ENCODE measurements at places on chromosomes 1 and 21. TPM values are rescaled to one million over a fixed set of nuclear protein-coding genes. Genes with fewer than 3 reads are reported as not detected.

KRTAP21-2 gene
- not detected for total RNA-seq

SLC44A5 gene
- not detected for total RNA-seq

HES5 gene
- not detected for total RNA-seq

TRIM63 gene
- total RNA-seq = not detected

ANGPTL1 gene
- total RNA-seq = not detected

TENT5C gene
- 37.1 TPM for total RNA-seq

ERG gene
- total RNA-seq = not detected

CATSPERE gene
- total RNA-seq = 0.69 TPM
